Endothelial cell of umbilical vein (primary cell): ENCODE measurements at places on chromosomes 11 and 22. TPM values are rescaled to one million over a fixed set of nuclear protein-coding genes. Genes with fewer than 3 reads are reported as not detected.

LGALS1 gene
- total RNA-seq: 2,698 and 3,340 TPM in 2 replicates

- peak; percentile 77 for DNase-seq
- H3K4me1 ChIP-seq: peaks cover 36% of the 10 kb centered on the region
- H3K27me3 ChIP-seq: no peaks in the 10 kb centered on the region
- H3K36me3 ChIP-seq: no peaks in the 10 kb centered on the region
Observed at GRCh38 chr22:24486501-24486921, 8.6 kb upstream of the UPB1 start.

ALDH3B1 gene
- total RNA-seq: 0.13 and 0.37 TPM in 2 replicates

GRCh38 chr22:46725096-46725495 is 13.0 kb downstream of the CERK start:
- no peak overlapping the region for H3K4me3 ChIP-seq
- peaks cover 32% of the 10 kb centered on the region for H3K36me3 ChIP-seq
- no peaks in the 10 kb centered on the region for H3K4me1 ChIP-seq
- no peak for DNase-seq
- no peaks in the 10 kb centered on the region for H3K27me3 ChIP-seq
- no peak overlapping the region for H3K27ac ChIP-seq

C11orf16 gene
- not detected in 2 replicates for total RNA-seq

GRCh38 chr11:133173810-133174412 is 358.4 kb downstream of the OPCML start:
- DNase-seq: no peak
- H3K27ac ChIP-seq: no peak overlapping the region
- H3K4me1 ChIP-seq: no peaks in the 10 kb centered on the region
- H3K4me3 ChIP-seq: no peak overlapping the region
- no peaks in the 10 kb centered on the region for H3K27me3 ChIP-seq
